ENCODE measurements at places on chromosomes 5 and 9.

DNA sequence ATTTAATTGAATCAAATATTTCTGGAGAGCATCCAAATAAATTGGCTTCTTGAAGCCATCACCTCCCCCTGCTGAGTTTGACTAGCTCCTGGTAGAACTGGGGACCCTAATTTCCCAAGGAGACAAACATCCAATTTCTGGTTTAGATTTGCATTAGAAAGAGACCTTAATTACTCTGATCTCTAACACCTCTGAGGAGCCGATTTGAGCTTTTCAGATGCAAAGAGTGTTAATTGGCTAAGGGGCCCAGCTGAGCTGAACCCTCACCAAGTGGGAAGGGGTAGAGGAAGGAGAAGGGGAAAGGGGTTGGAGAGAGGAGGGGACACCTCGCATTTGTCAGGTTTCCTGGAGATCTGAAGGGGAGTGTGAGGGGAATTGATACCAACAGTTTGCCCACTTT lies 145.4 kb upstream of the SHB start:
- DNase-seq = no peak

DNA sequence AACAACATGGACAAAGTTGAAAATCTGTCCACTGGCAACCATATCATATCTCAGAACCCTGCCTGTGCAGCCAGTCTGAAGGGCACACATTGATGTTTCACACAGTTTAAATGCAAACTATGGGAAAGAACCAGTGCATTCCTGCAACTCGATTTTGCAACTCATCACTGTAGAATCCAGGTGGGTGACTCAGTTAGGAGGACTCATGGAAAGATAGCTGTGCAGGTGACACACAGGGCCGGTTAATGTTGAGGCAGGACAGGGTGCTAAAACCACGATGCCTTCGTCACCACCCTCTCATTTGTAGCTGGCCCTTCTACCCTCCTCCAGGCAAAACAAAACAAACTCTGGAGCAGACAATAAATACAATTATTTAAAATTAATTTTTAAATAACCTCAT lies 62.8 kb downstream of the TLE1 start:
- no peak for DNase-seq

DNA sequence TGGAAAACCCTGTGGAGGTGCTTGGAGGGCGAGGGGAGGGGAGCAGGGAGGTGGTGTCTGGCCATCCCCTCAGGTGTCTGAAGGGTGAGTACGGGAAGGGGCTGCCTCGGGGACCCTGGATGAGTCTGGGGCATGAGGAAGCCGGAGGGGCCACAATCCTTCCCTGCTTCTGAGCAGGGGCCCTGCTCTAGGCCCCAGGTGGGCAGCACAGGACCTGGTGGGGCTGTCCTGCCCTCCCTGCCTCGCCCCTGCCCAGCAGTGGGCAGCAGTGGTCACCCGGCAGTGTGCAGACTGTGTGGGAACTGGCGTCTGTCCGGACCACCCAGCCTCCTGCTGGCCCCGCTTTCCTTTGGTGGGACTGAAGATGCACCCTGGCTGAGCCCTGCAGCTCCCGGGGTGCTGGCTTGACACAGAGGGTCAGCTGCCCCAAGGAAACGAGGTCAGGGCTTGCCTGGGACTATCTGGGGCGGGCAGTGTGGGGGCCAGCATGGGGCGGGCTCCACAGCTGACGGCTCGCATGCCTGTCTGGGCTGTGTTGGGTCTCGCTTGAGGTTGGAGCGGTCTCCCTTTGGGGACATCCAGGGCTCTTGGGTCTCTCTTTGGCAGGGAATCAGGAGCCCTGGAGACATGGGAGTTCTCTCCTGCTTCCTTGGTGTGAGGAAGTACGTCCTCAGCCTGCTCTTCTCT lies 26.1 kb downstream of the RXRA start:
- DNase-seq = no peak

- DNase-seq = no peak
Observed at GRCh38 chr9:38066197-38066913, 2.7 kb downstream of the SHB start.

GRCh38 chr5:142717582-142718215 lies 31.8 kb upstream of the FGF1 start:
- no peak for DNase-seq

DNA sequence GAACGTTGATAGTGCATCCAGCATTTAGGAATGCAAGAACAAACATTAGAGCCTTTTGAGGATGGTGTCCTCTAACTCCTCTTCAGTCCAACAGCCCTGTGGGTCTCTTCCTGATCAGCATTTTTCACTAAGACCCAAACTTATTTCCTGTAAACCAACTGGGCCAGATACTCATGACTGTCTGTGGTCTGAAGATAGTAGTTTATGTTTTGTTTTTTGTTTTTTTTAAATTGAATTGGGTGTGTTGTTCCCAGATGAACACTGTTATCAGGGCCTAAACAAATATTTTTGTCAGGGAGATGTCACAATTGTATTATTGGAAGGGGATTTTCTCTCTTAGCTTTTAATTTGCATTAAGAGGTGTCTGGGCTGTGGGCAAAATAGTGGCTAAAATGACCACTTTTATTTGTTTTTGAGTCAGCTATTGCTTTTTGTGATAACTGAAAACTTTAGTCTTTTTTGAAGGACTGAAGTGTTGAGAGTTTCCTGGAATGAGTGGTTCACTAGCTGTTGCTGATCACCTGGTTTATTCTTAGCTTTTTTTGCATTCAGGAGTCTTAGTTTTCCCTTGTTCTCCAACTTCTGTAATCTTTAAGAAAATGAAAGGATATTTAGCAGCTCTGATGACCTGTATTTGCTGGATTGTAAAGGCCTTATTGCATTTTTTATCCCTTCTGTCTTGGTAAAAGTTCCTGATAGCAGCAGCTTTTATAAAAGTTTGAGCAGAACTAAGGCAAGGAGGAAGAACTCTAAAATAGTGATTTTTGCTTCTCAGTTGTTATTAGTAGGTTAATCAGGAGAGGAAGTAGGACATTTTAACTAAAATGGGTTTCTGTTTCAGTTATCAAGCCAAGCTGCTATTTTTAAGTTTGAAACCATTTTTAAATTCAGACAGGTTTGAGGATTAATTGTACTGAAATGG lies 5.5 kb downstream of the MAN2A1 start:
- no peak for DNase-seq

DNA sequence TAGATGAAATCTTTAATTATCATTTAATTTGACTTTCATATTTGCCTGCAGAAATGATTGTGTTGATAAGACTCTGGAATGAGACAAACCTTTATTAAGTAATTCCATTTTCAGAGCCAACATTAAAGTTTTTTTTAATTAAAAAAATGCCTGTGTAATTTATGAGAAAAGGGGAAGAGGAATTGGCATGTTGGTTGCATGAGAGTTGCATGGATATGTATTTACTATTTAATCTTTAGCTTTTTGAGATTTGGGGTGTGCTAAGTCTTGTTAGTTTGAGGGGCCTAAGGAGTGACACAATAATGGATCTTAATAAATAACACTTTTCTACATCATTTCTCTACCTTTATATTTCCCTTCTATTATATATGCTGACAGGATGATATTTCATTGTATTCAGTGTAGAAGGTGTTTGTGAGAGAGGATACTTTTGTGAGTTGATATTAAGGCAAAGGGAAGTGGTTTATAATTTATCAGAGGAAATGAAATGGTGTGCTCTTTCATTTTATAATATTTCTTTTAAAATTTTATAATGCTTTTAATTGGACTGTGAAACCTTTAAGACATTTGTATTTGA lies 54.9 kb downstream of the PIK3R1 start:
- DNase-seq = no peak

DNA sequence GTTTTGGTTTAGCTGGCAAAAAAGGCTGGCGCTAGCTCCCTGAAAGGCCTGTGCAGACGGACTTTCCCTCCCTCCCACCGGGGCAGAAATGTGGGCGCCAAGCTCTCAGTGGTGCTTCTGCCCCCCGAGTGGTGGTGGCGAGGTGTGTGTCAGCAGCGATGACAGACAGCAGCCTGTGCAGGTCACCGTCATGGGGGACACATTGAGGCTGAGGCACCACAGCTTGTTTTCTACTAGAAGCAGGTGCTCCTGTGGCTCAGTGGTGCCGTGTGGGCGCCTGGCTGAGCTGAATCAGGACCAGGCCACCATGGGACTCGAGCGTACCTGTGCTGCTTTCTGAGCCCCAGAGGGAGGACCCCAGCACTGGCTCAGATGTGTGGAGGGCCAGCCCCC lies 6.2 kb downstream of the WNK2 start:
- DNase-seq = no peak

DNA sequence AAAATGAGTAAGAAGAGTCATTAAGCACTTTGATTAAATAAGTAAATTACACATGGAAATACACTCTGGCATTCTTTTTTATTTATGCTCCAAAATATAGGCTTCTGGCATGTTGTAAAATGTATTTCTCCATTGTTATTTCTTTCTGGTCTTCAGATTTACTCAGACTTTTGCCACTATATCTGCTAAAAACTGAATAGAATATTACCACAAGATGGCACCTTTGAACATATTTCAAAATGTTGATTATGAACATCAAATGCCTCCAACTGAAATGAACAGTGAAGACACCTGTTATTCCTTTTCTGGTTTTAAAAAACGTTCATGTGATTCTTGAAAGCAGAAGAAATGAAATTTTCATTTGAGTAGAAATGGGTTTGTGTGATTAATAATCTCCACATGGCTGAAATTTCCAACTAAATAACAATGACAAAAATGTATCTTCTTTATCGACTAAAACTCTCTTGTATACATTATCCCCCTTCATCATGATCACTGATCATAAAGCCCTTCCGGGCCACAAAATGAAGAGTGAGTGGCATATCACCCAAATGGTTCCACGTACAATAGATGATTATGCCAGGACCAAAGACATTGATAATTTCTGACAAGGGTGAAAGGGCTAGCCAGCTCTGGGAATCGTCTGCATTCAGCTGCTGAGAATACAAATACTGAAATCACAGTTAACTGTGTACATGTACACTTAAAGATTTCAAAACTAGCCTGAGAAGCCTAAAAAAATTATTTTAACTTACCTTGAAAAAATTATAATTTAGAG lies 23.8 kb downstream of the TYRP1 start:
- no peak for DNase-seq

Measured in NCI-H1436 (cell line).